CD4-positive, alpha-beta T cell treated with Interleukin-6 at 100 ng/mL for 8 hours (primary cell): ENCODE measurements at places on chromosomes 7 and 10.

GRCh38 chr10:7117177-7117799 is 293.5 kb downstream of the SFMBT2 start:
- no peak for DNase-seq

DNA sequence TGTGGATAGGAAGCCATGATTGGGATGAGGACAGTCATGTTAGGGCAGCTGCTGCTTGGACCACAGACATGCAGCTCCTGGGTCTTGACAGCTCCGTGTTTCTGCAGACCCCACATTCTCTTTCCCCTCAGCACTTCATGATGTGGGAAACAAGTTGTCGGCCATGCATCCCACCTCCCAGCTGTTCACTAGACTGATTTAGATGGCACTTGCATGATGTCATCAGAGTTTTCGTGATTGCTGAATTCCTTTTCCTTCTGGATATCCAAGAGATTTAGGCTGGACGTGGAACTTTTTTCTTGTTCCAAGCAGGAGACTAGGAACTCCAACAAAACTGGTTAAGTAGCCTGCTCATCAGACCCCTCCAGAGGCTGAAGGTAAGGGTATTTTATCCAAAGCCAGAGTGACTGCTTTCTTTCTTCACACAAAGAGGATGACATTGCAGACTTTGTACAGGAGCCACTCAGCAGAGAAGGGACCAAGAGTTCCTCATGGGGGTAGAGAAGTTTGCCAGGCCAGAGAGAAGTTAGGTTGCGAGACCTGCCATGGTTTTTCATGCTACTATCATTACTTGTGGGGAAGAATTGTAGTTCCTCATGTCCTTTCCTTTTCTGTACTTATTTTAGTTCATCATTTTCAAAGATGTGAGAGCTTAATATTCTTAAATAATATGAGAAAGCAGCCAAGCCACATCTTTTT is 117.7 kb upstream of the GJD4 start:
- no peak for DNase-seq

DNA sequence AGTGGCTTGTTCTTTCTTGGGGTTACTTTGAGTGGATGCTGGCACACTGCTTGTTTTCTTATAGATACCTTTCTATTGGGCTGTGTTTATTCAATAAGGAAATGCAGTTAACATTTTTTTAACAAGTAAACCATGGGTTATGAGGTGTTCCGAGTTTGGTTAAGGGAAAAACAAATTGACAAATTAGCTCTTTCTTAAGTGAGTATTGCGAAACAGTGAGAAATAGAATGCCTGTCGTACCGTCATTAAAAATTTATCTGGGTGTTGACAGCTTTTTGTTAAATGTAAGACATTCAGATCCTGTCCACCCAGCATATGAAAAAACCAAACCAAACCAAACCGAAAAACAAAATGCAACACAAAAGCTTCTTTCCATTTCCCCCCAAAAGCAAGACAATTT is 6.2 kb downstream of the CUX1 start:
- no peak for DNase-seq

DNA sequence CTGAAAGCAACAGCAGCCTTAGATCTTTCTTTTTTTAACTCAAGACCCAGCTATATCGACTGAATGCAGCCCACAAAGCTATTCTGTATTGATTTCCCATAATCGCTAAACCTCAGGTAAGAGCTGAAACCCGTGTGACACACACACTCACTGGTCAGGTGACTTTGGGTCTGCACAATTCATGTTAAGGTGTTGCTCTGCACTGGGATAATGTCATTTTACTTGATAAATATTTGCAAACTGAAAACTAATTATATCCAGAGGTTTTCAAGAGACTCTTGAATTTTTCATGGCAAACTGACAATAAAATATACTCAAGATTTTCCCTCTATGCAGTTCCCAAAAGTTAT is 33.1 kb downstream of the SCRN1 start:
- no peak for DNase-seq

- no peak for DNase-seq
These were observed 134.8 kb upstream of the KLF6 start for GRCh38 chr10:3919709-3920308.

GRCh38 chr7:100803398-100804161 is 23.7 kb downstream of the EPHB4 start:
- peak; percentile 30 for DNase-seq

DNA sequence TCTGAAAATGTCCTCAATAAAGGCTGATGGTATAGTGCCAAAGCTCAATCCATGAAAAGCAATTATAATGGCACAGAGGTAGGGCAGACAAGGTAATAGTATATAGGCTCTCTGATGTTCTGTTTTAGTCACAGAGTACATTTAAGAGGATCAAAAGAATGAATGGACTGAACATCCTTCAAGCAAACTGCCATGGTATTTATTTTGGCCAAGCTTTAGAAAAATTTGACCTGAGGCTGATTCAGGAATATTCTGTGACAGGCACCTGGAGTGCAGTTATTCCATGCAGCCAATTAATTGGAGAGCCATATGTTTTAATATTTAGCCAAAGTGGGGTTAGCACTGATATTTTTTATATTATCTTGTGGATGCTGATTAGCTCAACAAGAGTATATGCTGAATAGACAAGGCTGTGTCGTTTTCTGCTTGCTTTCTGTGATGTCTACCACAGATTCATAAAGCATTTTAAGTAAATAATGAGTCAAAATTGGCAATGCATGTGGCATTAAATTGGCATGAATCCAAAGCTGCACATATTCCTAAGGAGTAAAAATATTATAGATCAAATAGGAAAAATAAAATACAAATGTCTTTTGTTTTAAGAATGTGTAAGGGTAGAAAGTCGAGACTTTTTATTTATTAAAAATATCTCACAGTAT is 177.4 kb downstream of the PCLO start:
- DNase-seq, result no peak

DNA sequence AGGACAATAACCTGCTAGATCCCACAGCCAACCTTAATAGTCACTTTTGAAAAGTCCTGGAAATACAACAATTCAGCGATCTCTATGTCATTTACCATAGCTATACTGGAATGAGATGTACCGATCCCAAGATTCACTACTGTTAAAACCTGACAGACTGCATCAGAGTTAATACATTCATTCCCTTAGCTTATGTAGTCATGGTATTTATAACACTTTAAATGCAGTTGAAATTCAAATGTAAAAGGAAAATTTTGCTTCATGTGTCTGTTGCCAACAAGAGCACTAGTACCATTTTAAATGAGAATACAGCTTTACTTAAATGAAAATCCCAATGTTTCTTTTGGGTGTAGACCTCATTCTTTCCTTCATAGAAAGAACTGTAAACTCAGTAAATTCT is 11.1 kb upstream of the GGCT start:
- DNase-seq, result no peak

DNA sequence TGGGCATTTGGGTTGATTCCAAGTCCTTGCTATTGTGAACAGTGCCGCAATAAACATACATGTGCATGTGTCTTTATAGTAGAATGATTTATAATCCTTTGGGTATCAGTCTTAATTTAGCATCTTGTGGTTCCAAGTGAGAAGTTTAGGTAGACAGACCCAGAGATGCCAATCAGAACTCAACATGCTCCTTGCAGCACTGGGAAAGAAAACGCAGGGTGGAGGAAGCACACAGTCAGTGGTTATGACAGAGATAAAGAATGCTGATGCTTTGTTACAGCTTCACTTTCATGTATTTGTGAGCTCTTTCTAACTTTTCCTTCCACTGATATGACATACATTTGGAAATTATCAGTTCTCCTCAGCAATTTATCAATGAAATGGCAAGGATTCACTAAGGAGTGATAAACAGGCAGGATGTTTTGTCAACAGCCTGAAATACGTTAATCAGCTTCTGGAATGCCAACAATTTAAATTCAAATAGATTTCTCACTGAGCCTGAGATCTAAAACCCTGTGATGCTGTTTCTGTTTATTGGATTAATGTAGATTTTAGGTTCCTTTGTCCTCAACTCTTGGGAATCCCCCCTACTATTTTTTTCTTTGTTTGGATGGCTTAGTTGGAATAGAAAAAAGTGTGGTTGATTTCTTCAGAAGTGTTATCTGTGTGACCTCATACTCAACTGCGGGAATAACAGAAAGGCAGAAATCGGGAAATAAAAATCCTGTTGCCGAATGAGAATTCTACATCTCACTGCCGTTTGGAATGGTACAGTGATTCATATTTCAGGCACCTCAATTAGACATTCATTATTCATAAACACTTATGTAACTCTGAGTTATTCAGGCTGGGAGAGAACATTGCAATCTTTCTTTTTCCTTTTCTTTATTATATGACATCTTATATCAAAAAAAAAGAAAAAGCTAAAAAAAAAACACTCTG is 675.0 kb downstream of the CNTNAP2 start:
- no peak for DNase-seq

- DNase-seq, result peak; percentile 96
These were observed 23.6 kb downstream of the DDIT4 start for GRCh38 chr10:72297281-72297804.

- DNase-seq, result no peak
These were observed 2.9 kb upstream of the EFCAB10 start for GRCh38 chr7:105584165-105584564.

GRCh38 chr10:86047588-86047987 is 319.0 kb downstream of the GRID1 start:
- DNase-seq, result no peak

DNA sequence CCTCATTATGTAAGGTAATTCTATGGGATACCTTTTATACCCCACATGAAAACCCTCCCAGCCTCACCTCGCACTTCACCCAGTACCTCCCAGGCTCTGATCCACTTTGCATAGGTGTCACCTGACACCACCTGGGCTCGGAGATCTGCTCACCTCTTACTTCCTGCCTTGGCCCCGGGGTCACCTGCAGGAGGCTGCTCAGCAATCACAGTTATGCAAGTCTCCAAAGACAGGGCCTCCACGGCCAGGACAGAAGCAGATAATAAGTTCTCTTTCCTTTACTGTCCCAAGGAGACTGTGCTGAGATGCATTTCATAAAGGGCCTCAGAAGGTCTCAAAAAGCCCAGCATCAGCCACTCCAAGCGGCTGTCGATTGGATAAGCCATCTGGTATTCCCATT is 112.4 kb upstream of the PPP2R2D start:
- no peak for DNase-seq

DNA sequence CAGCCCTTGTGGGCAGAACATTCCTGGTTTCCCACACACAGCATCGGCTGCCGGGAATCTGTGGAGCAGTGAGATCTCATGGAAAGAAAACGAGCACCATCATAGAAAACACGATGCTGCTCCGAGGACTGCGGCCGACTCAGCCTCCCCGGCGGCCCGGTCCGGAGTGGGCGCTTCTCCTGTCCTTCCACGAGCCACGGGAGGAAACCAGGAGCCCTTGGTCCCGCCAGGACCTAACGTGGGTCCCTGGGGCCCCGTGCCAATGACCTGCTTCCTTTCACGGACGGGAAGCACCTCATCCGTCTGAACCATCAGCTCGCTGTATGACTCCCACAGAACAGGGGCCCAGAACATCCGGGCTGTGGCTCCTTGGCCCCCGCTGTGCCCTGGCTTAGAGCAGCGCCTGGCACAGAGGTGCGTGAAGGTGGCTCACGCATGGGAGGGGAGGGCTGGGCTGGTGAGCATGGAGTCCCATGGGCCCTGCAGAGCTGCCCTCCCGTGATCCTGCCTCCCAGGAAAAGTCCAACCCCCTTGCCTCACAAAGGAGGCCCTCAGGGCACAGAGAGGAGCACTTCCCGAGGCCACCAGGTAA is 280.5 kb downstream of the MAD1L1 start:
- DNase-seq, result no peak

- no peak for DNase-seq
These were observed 345.5 kb downstream of the REEP3 start for GRCh38 chr10:63866747-63867140.

DNA sequence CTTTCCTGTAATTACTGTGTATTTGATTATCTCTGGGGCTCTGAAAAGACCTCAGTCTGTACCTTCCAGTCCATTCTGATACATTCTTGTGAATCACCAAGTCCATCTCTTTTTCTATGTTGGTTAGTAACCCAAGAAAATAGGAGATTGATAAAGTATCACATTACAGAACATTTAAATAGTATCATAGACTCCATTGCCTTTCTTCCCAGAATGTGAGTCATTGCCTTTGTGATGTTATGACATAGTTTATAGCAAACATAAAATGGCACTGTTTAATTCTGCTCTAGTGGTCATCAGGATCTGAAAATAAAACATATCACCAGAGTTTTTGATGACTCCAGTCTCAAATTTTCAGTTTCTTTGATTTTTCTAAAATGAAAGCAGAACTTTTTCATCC is 78.4 kb downstream of the NRG3 start:
- DNase-seq, result no peak

GRCh38 chr10:42149722-42150427 is 488.5 kb downstream of the ZNF33B start:
- no peak for DNase-seq

GRCh38 chr10:122561792-122562191 is 1.2 kb downstream of the DMBT1 start:
- no peak for DNase-seq

- DNase-seq, result no peak
These were observed 28.6 kb downstream of the EEPD1 start for GRCh38 chr7:36181668-36182067.

GRCh38 chr7:70789481-70790214 is 342.3 kb upstream of the GALNT17 start:
- no peak for DNase-seq

- DNase-seq, result no peak
These were observed 49.1 kb upstream of the SEMA3C start for GRCh38 chr7:80967917-80968297.

- no peak for DNase-seq
These were observed 515.6 kb downstream of the INHBA start for GRCh38 chr7:41187322-41187721.

DNA sequence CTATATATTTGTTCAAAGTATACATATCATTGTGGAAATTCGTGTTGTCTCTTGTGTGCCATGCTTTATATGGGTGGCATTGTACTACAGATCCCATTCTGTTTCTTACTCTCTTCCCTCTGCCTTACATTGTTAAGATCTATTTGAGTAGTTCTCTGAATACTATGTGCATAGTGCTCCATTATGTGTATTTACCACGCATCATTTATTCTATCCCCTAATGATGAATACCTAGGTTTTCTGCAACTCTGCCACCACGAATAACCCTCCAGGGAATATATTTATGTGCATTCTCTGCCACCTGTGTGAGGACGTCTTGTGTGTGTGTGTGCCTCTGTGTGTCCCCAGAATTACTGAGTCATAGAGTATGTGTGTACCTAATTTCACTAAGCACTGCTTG is 431.2 kb upstream of the C7orf33 start:
- DNase-seq, result no peak

DNA sequence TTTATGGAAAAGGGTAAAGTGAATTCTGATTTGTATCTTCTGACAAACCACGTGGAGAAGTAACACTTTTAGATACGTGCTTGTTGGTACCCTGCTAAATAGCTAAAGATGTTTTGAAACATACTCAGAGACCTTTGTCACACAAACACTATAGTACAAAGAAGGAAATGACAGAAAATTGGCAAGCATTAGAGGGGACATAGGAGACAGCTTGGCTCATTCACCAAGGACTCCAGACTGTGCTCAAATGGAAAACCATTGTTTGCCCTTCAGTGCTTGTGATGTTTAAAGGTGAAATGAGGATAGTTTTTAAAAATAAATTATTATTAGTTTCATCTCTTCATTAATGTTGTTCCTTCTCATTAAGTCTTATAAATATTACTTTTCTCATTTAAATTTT is 34.0 kb upstream of the CD36 start:
- DNase-seq, result no peak
